ENCODE measurements at places on chromosomes 11 and 22.

DNA sequence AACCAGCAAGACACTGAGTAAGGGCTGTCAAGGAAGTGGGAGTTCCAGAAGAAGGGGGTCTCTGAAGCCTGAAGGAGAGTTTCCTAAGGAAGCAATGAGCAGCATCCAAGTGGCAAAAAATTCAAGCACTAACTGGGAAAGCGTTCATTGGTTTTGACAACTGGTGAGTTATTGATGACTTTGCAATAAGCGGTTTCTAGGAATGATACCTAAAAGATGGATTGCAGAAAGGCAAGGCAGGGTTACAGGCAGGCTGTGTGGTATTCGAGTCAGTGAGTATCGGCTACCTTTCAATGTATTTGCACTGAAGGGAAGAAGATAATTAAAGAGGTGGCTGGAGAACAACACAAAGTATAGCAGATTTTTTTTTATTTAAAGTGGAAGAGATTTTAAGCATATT is 59.3 kb upstream of the NCAM1 start:
- DNase-seq = no peak

DNA sequence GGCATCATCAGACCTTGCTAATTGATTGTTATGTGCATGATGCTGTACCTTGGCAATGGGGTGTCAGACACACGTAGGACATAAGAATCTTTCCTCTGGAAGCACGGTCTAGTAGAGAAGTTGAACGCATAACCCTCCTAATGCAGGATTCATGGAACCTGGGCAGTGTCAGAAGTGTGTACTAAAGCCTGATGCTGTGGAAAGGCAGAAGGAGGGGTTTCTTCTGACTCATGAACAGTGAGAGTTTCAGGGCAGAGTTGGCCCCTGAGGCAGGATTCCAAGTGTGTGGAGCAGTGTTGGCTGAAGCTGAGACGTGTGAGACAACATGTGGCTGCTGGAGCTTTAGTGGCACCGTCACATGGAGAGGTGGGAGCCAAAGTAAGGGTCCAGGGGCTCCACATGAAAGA is 3.5 kb downstream of the PANX1 start:
- DNase-seq = no peak

GRCh38 chr11:67999704-68000103 is 4.2 kb downstream of the UNC93B1 start:
- DNase-seq = no peak

DNA sequence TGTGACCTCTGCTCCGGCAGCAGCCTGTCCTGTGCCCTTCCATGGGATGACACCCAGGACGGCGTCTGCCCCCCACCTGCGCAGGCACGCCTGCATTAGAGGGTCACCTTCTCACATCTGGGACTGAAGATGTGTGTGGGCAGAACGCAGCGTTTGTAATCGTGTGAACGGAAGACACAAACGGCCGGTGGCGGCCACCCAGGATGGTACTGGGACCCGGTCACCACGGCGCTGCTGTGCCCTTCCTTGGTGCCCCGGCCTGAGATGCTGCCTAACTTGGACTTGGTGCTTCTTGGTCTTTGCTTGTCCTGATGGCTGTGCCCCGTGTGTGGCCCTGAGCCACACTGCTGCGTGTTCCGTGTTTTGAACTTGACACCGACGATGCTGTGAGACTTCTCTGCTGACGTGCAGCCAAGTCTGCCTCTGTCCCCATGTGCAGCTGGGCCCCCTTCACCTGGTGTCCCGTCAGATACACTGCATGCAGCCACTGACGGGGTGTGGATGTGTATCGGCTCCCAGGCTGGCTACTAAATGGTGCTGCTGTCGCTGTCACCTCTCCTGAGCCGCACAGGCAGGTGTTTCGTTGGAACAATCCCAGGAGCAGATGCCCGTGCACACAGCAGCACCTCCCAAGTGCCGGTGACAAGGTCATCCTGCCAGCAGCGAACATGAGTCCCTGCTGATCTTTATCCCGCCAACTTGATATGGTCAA is 21.4 kb downstream of the YPEL1 start:
- DNase-seq = no peak

DNA sequence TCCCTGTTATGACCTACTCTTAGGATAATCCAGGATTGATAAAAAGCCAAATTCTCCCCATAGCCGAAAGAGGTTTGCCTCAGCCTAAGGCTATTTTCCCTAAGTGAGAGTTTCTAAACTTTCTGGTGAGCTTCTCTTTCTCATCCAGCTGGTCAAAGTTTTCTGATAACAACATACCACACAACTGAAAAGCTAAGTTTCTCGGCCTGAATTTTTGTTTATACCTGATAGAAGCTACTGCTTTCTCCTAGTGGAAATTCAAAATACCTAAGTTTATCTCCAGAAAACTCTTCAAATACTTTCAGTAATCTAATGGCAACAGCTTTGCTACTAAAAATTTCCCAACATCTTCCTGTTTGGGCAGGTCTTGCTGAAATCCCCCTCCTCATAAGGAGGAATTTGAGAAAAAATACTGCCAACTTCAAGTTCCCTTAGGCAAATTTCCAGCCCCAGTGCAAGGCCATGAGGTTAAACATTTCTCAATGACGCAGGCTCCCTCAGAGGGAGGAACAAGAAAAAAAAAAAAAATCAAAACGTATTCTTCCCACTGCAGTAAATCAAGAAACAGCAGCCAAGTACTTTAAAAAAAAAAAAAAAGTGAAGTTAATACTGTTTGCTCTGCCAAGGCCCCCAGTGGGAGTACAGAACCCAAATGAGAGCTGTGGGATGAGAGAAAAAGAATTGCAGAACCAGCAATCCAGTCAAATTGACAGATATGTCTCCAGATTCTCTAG is 127.0 kb downstream of the MRTFA start:
- DNase-seq = no peak

DNA sequence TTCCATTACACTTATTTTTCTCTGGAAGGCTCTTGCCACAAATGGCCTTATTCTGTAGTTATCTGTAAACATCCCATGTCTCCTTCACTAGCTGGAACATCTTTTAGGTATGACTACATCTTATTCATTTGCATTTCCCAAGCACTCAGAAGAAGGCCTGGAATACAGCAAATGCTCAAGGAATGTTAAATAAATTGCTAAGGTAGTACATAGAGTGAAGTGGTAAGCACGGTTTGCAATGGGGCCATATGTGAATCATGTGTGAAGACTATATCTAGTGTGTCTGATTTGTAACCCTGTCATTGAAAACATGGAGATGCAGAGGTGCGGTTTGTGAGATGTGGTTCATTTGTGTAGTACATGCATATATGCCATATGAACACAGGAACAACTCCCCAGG is 33.5 kb downstream of the GDPD4 start:
- no peak for DNase-seq

DNA sequence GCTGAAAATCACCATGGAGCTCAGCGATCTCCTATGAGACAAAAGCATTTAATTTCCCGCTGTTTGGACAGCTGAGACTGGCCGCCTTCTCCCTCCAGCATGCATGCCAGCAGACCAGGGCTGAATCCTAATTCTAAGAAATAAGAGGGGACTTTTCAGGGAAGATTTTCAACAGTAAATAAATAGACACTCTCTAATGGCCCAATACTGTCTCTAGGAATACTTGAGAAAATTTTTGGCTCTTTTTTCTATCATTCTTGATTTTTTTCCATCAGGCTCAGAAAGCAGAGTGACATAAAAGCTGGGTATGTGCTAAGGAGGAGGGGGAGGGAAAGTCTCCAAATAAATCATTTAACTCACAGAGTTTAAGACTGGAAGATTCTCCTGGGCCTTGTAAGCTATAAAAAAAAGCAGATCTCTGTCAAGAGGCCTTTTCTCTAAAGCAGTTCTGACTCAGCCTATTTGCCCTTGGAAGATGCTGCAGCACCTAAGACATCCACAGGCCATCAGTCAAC is 17.6 kb upstream of the SPON1 start:
- DNase-seq = no peak

DNA sequence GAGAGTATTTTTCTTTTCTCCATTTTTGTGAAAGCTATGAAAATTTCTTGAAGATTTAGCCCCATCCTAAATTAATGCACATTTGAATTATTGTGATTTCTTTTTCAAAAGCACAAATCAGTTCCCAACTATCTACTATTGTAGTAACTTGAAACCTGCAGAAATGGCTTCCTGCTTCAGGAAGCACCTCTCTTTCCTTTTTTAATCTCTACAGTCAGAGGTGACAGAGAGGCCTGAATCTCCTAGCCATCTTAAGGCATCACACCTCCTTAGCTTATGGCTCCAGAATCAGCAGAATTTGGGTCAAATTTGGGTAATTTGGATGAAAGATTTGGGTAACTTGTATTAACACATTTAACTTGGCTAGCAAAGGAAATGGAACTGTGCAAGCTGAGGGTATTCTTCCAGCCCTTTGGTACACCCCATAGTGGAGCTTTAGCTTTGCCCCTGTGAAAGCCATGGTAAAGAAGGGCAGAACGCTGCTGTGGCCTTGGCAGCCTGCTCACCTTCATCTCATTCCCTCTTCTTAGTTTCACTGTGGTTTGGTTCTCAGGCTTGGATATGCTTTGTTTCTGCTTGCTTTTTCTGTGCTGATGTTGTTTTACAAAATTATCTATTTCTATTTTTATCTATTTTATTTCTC is 16.2 kb downstream of the TBCEL start:
- no peak for DNase-seq

GRCh38 chr11:17696741-17697140 is 22.6 kb upstream of the MYOD1 start:
- no peak for DNase-seq

GRCh38 chr11:15146271-15147003 is 31.7 kb downstream of the INSC start:
- no peak for DNase-seq

GRCh38 chr11:3129181-3129590 is 35.9 kb downstream of the OSBPL5 start:
- DNase-seq = no peak

GRCh38 chr11:111253131-111253530 is 7.6 kb downstream of the POU2AF2 start:
- no peak for DNase-seq

DNA sequence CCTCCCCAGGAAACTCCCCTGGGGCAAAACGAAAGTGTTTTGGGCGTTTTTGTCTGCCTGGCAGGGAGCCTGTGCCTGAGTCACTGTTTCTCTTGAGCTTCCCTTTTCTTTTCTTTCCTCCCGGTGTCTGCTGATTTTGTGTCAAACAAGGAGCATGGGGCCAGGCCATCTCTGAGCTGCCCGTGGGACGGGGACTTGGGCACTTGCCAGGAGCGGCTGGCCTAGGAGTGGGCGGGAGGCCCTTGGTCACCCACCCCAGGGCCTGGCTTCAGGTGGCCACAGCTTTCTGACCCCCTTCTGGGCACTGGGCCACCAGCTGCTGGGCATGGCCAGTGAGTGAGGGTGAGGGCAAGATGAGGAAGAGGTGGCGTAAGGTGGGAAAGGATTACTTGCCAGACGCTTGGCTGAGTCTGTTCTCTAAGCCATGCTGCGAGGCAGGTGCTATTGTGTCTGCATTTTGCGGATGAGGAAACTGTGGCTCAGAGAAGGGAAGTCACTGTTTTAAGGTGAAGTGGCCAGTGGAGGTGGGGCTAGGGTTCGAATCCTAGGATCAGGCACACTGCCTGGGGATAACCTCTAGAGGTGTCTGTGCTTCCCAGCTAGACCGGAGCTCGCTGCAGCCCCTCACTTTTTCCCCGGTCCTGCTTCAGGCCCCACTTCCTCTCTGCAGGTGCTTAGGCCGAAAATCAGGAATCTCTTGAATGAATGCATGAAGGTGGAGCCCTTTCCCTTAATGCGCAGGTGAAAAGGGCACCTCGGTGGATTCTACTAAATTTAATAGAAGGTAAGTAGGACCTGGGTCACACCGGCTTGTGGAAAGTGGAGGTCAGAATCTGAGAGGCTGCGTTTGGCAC is 7.8 kb upstream of the NFAM1 start:
- DNase-seq = no peak
